ENCODE measurements at places on chromosomes 16 and 17.

DNA sequence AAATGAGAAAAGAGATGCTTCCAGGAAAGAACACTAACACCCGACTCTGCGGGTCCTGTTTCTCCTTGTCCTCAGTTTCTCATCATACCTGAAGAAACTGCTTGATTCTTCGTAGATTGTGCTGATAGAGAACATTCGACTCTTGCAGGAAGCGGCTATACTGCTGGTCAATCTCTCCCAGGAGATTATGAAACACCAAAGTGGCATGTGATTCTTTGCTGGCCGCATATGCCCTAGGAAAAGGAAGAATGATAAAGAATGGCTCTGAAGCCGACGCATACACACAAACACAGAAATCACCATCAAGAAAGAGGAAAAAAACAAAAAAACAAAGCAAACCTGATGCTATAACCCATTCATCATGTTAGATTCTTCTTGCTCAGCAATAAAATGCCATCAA, 41.8 kb downstream of the STAT3 start:
- peak; percentile 34 for DNase-seq

DNA sequence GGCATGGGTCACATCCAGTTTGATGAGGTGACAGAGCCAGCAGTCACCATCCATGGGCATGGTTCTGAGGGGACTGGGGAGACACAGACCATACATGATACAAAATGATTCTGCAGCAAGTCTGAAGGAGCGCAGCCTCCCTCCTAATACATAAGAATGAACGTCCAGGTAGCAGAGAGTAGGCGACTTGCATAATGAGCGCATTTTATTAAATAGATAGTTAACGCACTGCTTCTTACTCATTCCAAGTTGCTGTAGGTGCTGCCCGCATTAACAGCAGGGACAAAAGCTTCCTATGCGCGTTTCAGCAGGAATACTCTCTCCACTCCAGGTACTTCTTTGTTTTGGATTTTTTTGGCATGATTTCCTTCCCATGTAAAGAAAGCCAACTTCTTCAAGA, 73.8 kb downstream of the SLC5A11 start:
- DNase-seq, result no peak

- no peak for DNase-seq
These were observed 12.4 kb downstream of the CHMP1A start for GRCh38 chr16:89645122-89645521.

GRCh38 chr17:2177235-2177811, 122.4 kb downstream of the HIC1 start:
- no peak for DNase-seq

DNA sequence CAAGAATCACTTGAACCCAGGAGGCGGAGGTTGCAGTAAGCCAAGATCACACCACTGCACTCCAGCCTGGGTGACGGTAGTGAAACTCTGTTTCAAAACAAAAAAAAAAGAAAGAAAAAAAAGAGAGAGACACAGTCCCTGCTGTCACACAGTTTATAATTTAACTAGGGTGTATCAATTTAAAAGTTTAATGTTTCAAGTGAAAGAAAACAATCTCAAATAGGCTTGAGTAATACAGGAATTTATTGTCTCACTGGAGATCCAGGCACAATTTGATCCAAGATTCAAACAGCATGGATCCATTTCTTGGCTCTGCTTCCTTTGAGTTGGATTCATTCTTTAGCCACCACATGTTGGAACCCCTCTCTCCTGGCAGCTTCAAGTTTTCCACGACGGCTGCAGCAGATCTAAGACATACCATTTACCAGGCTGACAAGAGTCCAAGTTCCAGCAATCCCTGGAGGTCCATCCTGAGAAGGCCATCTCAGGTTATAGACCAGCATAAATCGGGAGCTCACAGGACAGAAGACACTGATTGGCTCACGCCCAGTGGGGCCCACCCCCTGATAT, 97.5 kb downstream of the YPEL2 start:
- no peak for DNase-seq

DNA sequence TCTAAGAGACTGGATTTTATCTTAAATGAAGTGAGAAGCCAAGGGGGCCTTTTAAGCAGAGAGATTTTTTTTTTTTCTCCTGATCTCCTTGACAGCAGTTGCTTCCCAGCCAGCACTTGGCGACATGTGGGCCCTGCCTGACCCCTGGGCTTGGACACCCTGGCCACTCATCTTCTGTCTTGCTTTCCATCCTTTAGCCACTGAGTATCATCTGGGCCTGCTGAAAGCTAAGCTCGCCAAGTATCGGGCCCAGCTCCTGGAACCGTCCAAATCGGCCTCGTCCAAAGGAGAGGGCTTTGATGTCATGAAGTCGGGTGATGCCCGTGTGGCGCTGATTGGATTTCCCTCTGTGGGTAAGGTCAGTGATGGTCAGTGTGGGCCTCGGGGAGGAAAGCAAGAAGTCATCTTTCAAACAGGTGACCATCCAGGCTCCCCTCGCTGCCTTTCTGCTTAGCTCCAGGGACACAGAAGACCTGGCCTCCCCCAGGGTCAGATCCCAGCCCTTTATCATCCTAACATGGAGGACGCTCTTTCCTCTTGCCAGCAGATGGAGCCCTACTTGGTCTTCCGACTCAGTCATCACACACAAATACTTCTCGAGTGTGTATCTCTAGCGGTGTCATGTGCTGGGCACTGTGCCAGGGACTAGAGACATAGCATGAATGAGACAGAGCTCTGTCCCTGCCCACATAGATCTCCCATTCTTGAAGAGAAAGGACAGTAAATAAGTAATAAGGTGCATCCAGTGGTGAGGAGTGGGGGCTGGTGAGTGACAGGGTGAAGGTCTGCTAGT, 6.1 kb downstream of the DRG2 start:
- peak; percentile 91 for DNase-seq

DNA sequence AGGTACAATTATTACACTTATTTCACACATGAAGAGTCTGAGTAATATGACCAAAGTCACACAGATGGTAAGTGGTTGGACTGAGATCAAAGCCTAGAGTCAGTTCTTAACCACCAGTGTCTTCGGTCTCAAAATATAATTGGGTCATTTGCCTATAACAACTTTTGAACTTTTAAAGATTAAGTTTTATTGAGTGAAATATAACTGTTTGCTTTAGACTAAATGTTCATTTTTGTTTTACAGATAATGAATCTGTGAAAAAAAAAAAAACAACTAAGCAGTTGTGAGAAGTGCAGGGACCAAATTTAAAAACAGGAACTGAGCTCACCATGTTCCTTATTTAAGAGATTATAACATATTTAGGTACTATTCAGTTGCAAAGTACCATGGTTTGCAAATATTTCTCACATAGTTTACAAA, 150.1 kb downstream of the ITFG1 start:
- no peak for DNase-seq

- DNase-seq, result no peak
These were observed 39.4 kb upstream of the CACNG5 start for GRCh38 chr17:66795486-66795885.

- DNase-seq, result no peak
These were observed 219.6 kb upstream of the IRX3 start for GRCh38 chr16:54506214-54506580.
